ENCODE measurements at places on chromosomes 7 and 10.

DNA sequence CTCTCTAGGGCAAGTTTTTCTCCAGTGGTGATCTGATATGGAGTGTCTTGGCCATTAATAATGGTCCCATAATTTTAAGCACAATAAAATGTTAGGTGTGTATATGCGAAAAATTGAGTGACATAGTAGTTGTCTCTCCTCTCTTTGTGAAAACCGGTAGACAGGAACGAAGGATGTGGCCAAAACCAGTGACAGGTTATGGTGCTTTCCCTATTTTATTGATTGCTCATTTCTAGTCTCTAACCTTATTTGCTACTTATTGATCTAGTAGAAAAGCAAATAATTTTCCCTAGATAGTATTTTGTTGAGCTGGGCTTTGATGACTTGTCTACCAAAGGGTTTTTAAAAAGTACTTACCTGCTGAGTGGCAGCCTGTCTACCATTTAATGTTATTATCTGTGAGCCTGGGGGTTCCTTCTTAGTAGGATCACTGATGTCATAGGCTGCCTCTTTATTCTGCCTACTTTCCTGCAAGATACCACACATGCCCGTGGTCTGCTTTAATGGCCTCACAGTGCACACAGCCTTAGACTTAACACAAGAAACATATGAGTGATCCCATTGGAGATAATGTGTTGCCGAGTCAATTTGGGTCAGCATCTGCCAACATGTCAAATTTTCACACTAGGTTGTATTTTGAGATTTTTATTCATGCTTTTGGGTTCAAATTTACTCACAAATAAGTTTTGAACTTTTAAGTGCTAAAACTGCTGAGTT is 100.0 kb downstream of the AUTS2 start:
- no peak for DNase-seq

GRCh38 chr10:112080231-112080630 is 103.3 kb downstream of the GPAM start:
- DNase-seq = no peak

DNA sequence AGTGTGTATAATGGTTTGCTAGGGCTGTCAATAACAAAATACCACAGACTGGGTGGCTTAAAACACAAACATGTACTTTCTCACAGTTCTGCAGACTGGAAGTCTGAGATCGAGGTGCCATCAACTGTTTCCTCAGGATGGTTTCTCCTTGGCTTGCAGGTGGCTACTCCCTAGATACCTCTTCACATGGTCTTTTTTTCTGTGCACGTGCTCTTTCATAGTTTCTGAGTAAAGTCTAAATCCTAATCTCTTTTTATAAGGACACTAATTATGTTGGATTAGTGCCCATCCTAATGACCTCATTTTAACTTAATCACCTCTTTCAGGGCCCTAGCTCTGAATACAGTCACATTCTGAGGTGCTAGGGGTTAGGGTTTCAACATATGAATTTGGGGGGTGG is 65.9 kb downstream of the AMPH start:
- DNase-seq = no peak

GRCh38 chr7:119086026-119086425 is 861.5 kb downstream of the ANKRD7 start:
- no peak for DNase-seq

DNA sequence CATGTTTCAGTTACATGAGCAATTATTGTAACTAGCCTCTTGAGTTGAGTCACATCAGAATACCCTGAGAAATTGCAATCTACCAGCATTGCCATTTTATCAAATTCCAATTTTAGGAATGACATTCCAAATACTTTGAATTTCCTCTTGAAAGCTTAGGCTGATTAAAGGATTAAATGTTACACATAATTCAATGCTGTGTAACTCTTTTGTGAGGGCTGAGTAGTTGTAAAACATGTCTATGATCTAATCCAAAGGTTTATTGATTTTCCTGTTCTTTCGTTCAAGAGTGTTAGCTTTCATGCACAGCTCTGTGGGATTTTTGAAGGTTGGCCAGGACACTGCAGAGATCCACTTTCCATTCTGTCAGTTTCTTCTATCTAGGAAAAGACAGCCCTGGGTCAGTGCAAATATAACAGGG is 193.1 kb downstream of the SORCS1 start:
- no peak for DNase-seq

GRCh38 chr7:25234336-25234735 is 6.0 kb upstream of the NPVF start:
- no peak for DNase-seq

- no peak for DNase-seq
Measured at GRCh38 chr7:157674027-157674714, 337.4 kb downstream of the DNAJB6 start.

GRCh38 chr10:28242555-28243204 is 60.2 kb downstream of the MPP7 start:
- no peak for DNase-seq

GRCh38 chr10:87816898-87817608 is 973 bp downstream of the ATAD1 start:
- no peak for DNase-seq

DNA sequence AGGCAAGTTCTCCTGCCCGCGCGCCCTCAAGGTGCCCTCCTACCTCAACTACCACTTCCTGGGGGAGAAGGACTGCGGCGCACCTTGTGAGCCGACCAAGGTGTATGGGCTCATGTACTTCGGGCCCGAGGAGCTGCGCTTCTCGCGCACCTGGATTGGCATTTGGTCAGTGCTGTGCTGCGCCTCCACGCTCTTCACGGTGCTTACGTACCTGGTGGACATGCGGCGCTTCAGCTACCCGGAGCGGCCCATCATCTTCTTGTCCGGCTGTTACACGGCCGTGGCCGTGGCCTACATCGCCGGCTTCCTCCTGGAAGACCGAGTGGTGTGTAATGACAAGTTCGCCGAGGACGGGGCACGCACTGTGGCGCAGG is 1.4 kb downstream of the FZD1 start:
- no peak for DNase-seq

GRCh38 chr7:25383402-25383801 is 155.1 kb upstream of the NPVF start:
- no peak for DNase-seq

DNA sequence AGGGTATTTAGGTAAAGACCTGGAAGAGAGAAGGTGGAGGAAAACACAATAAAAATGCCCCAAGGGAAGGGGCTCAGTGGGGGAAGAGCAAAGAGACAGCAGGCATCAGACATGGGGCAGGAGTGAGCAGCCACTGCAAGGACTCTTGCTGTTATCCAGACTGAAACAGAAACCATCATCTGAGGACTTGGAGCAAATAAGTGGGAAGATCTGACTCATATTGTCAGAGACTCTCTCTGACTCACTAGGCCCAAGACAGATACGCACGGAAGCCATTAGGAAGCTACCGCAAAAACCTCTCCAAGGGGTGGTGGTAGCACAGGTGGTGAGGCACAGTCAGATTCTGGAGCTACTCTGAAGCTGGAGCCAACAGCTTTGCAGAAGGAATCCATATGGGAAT is 110.7 kb downstream of the RNF32 start:
- no peak for DNase-seq

- DNase-seq = no peak
Measured at GRCh38 chr10:32995066-32995622, 37.1 kb upstream of the ITGB1 start.

- no peak for DNase-seq
Measured at GRCh38 chr10:17673471-17674061, 29.6 kb downstream of the STAM start.

- no peak for DNase-seq
Measured at GRCh38 chr10:124353896-124354295, 64.8 kb downstream of the OAT start.

DNA sequence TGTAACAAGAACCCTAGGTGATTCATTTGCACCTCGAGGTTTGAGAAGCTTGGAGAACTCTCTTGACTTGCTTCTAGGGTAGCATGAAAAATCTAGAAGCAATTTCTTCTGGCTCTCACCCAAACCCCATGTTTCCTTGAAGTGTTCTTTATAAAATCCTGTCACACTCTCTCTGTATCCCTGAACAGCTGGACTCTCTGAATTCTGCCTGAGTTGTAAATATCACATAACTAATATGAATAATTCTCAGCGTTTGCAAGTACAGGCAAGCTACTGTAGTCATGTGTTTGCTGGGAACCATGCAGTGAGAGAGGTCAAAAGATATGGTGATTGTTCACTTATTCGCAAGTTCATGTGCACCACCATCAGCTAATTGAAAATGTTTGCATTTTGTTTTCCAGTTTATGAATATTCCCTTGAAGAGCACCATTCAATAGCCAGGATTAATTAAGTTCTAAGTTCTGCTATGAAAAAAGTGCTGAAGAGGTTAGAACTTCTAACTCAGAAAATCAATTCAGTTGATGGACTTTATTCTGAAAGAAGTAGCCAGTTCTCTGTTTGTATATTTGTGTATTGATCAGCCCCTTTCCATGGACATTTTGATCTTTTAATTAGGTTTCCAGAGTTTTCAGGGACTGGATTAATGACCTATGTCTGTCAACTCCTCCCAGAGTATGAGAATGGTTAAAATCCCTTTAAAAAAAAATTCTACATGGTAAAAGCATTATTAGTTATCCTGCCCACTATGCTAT is 243.0 kb downstream of the PLXDC2 start:
- no peak for DNase-seq

DNA sequence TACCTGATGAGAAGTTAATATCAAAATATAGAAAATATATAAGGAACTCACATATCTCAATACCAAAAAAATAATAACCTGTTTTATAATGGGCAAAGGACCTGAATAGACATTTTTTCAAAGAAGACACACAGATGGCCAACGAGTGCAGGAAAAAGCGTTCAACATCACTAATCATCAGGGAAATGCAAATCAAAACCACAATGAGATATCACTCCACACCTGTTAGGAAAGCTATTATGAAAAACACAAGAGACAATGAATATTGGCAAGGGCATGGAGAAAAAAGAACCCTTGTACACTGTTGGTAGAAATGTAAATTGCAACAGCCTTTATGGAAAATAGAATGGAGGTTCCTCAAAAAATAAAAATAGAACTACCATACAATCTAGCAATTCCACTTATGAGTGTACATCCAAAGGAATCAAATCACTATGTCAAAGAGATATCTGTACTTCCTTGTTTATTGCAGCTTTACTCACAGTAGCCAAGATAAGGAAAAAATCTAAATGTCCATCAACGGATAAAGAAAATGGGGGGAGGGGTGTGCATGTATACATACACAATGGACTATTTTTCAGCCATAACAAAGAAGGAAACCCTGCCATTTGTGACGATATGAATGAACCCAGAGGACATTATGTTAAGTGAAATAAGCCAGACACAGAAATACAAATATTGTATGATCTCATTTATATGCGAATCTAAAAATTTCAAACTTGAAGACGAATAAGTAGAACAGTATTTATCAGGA is 3.6 kb upstream of the ALOX5 start:
- DNase-seq = no peak

- no peak for DNase-seq
Measured at GRCh38 chr7:50801907-50802306, 19.2 kb upstream of the GRB10 start.

- DNase-seq = no peak
Measured at GRCh38 chr10:29023678-29024077, 265.2 kb upstream of the LYZL1 start.

DNA sequence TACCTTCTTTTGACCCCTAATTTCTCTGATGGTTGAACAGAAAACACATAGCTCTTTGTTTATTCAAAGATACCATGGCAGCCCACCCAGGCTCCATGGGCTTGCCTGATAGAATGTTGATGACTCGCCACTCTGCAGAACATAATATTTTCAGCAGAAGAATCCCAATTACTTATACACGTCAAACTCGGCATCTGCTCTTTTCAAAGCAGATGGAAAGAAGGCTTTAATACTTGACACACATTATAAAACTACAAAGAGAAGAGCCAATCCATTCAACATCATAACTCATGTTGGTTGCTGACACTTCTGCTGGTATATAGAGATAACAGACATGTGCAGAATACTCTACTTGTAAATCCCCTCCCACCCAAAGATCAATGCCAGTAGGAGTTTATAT is 69.0 kb downstream of the FOXI2 start:
- DNase-seq = no peak

DNA sequence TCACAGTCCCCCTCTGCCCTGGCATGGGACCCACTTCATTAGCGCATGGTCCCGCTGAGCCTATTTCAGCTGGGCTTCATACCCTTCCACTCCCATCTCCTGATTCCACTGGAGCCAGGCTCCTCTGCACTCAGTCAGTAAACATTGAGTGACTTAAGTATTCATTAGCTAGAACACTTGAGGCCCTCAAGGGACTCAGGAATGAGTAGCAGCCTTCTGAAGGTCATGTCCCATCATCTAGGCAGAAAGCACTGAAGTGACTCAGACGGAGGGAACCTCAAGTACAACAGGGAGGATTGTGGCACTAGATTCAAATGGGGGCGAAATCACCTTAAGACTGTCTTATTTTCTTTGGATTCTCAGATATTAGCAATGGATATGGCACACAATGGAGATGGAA is 186.6 kb upstream of the INHBA start:
- no peak for DNase-seq

All from naive thymus-derived CD4-positive, alpha-beta T cell (primary cell).